Urinary bladder (tissue), 4 donors: ENCODE measurements at places on chromosomes 6 and 20. TPM values are rescaled to one million over a fixed set of nuclear protein-coding genes. Genes with fewer than 3 reads are reported as not detected.

Gene FILIP1
- total RNA-seq, result 43.7 TPM

Gene BTNL2
- not detected for total RNA-seq

Gene FNDC1
- total RNA-seq, result 31.6 TPM

Gene SLC22A16
- total RNA-seq, result 0.63 TPM

Gene C6orf163
- total RNA-seq, result 17.1 TPM

Gene IBTK
- 78.8 TPM for total RNA-seq

Gene CBLN4
- 11.7 TPM for total RNA-seq

Gene IPCEF1
- 3.0 TPM for total RNA-seq

Gene SIRPG
- not detected for total RNA-seq

Gene CYP39A1
- total RNA-seq, result 13.3 TPM

Gene TRIM40
- not detected for total RNA-seq

Gene EPHA7
- 75.9 TPM for total RNA-seq

Gene KIF13A
- total RNA-seq, result 64.7 TPM

Gene BMP6
- total RNA-seq, result 11.7 TPM

Gene RIPOR3
- total RNA-seq, result 8.2 TPM
